CD4-positive, alpha-beta T cell treated with Interleukin-17A for 4 hours (primary cell): ENCODE measurements at places on chromosomes 5 and 9.

GRCh38 chr9:98997604-98998003 lies 53.9 kb downstream of the COL15A1 start:
- no peak for DNase-seq

DNA sequence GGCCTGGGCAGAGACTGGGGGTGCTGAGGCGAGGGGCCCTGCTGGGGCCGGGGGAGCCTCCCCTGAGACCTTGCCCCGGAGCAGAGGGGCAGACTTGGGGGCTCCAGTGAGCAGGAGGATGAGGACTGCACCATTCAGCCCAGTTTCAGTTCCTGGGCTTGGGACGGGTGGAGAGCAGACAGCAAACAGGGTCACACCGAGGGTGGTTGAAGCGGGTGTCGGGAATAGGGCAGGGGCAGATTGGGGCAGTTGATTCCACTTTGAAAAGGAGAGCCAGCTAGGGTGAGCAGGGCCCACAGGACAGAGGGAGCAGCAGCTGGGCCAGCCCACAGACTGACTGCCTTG lies 4.5 kb downstream of the GRK6 start:
- DNase-seq: no peak

DNA sequence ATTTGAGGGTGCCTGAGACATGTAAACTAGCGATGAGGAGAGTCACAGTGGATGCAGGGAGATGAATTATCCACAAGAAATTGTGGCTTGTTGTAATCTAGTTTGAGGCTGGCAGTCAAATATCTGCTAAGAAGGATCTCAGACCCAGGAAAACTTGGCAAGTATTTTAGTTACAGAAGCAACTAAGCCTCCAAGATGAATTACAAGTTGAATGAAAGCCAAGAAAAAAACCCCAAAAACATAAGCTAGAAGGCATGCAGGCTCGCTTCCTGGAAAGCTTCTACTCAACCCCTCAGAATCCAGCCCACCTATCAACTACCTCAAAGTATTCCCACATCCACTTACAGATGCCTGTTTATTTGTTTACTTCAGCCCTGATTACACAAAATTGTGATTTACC lies 696.9 kb downstream of the MAT2B start:
- DNase-seq: no peak

GRCh38 chr5:139666551-139666950 lies 18.4 kb downstream of the CXXC5 start:
- DNase-seq: no peak

GRCh38 chr9:76905791-76906646 lies at the start of gene PRUNE2:
TSS of gene PRUNE2 (minus strand) at chr9:76906114. CDS start at chr9:76905963, 151 bp downstream.
- no peak for DNase-seq

DNA sequence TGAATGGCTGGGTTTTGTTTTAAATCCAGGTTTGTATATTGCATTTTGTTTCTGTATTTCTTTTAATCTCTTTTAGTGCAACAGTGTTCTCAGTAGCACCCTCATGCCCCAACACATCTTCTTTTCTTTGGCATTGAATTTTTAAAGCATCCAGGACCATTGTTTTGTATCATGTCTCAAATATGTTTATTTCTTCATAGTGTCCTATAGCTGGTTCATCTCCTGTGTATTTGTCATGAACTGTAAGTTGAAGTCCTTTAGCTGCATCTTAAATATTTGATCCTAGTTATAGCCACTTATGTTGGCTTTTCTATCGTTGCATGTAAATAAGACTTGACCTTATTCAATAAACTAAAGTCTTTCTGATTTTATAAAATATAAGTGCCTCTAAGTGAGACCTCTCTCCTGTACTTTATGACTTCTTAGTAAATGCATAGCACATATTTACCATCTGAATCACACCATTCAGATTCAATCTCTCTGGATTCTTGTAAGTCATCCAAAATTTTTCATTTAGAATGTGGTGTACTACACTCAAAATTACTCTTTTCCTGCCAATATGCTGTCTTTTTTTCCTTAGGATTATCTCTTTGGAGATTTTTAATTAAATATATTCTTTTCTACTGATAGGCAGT lies 21.0 kb upstream of the ERCC6L2 start:
- no peak for DNase-seq

DNA sequence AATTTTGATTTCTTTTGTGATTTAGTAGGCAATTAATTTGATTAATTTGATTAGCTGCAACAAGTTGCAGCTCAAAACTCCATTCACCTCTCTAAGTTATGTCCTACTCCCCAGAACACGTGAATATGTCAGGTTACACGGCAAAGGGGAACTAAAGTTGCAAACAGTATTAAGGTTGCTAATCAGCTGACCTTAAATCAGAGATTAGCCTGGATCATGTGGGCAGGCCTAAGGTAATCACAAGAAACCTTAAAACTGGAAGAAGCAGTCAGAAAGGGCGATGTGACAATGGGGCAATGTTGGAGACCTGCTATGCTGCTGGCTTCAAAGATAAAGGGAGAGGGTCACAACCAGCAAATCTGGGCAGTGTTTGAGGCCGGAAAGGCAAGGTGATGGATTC lies 47.3 kb upstream of the ANXA1 start:
- no peak for DNase-seq

- no peak for DNase-seq
Observed at GRCh38 chr9:1659363-1659690, 355.8 kb upstream of the SMARCA2 start.

DNA sequence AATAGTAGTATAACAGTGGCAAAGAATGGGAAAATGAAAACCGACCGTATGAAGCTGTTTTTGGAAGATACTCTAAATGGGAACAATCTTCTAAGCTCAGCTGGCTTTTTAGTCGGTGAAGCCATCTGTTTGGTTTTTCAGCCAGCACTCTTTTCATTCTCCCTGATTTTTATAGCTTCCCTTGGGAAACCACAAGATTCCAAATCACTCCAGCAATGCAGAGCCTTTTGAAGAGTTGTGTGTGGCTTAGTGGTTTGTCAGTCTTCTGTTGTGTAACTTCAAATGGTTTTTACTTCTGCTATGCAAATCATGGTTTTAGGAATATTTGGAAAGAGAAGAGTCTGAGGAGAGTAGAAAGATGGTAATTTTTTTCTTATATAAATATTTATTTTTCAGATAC lies 180.7 kb downstream of the KDM4C start:
- no peak for DNase-seq

GRCh38 chr5:59390074-59390659 lies 503.4 kb downstream of the PDE4D start:
- DNase-seq: peak; percentile 18

DNA sequence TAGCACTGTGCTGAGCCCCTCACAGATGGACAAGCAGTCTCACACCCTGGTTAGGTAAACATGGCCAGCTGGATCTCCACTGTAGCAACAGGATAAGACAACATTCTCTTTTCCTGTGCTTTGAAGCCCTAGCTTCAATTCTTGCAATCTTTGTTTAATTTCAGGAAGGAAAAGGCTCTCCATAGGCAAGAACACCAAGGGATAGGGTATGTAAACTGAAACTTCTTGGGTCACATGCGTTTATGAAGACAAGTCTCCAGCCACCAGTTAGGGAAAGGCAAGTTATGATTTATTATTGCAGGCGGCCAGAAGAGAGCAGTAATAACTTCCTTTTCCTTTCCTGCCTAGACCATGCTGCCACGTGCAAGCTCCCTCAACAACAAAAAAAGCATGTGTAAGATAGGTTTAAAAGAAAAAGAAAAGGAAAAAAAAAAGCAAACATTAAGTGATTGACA lies 50.1 kb upstream of the POU5F2 start:
- no peak for DNase-seq

GRCh38 chr9:72826996-72827949 lies 125.6 kb downstream of the ALDH1A1 start:
- DNase-seq: no peak
